T47D (cell line): ENCODE measurements at places on chromosomes 5 and 9.

- no peak for DNase-seq
Measured at GRCh38 chr9:114001794-114002261, 76.3 kb downstream of the AMBP start.

DNA sequence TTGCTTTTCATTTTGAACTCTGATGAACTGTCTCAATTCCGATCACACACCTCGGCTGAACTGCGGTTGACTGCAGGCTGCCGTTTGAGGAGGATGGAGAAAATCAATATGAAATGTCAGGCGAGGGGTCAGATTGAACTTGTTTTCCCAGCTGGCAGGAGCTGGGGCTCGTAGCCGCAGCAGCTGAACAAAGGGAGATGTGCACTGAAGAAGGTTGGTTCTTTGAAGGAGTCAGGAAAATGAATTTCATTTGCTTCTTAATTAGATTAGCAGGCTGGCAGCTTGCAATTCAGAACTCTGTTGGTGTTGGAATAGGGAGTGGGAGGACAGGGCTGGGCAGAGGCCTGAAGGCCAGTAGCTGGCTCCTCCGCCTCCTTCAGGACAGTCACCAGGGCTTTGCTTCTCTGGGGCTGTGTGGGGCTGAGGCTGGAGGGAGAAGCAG lies 117.4 kb upstream of the GPR151 start:
- DNase-seq = no peak

GRCh38 chr5:10607666-10608073 lies 43.8 kb downstream of the ANKRD33B start:
- no peak for DNase-seq

- no peak for DNase-seq
Measured at GRCh38 chr9:93683331-93684134, 107.1 kb downstream of the PHF2 start.

DNA sequence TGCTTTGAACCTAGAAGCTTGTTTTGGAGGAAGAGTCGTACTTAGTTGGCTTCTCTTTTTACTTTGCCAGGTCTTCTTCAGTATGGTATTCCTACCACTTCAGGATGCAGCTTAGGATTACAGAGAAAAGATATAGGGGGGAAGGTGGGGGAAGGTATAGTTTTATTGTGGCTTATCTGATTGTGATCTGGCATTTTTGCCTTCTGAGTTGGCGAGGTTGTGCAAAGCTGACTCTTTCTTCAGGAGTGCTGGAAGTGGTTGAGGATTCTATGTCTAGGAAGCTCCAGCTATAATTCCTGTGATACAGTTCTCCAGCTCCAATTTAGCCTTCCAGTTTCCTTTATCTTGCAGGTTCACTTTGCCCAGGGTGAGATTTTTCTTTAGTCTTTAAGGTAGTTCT lies 7.0 kb downstream of the CDC42SE2 start:
- no peak for DNase-seq

DNA sequence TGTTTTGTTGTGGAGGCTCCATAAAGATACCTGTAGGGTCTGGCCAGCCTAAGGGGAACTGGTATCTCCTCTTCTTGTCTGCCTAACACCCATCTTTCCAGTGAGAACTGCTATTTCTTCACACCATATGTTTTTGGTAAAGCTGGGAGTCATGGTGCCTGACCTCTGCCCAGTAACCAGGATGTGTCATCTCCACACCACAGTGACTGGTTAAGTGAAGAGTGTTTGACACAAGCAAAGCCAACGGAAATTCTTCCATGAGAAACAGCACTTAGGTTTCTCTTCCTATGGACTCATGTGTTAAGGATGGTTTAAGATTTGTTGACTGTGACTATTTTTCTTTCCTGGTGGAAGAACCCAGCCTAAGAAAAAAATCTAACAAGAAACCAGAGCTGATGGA lies 111.5 kb downstream of the HTR4 start:
- no peak for DNase-seq

GRCh38 chr5:78587081-78587774 lies 61.3 kb downstream of the LHFPL2 start:
- DNase-seq = no peak

DNA sequence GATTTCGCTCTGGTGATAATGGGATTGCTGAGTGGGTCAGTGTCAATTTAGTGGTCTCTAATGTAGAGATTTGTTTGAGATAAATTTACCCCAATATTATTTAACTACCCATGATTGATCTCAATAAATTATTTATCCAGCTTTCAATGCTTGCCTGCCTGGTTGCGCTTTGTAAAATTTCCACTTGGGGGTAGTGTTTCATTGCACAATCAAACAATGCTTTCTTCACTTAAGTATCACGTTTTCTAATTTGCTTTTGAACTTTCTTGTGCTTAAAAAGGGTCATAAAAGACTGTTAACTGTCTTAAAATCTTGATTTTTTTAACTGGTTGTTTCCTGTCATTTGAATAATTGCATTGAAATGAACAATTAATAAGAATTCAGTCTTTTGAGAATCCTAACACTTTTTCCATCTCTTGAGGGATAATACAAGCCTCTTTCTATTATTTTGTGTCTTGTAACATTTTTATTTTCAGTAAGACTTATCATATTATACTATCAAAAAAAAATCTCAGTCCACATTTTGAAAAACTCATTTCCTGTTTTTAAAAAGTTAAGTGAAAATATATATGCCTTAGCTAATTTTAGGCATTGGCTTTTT lies 18.7 kb downstream of the HSD17B4 start:
- DNase-seq = no peak

- DNase-seq = no peak
Measured at GRCh38 chr9:69153707-69154521, 20.2 kb upstream of the TJP2 start.

GRCh38 chr5:6465831-6466790 lies 17.5 kb downstream of the UBE2QL1 start:
- DNase-seq = no peak

DNA sequence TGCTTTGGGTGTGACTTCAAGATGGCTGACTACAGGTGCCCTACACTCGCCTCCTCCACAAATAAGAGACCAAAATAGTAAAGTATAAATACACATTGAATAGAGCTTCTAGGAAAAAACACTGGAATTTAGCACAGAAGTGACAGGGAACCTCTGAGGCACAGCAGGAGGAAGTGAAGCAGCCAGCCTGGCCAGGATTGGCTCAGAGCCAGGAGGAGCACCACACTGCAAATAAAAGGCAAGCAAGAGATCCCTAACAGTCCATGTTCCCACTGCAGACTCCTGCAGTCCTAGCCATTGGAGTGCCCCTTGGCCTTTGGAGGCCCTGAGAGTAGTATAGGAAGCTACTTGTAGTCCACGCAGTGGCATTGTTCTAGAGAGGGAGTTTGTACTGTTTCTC lies 186.7 kb upstream of the TLX3 start:
- no peak for DNase-seq

GRCh38 chr9:69744688-69745380 lies 15.0 kb downstream of the PTAR1 start:
- DNase-seq = no peak

- no peak for DNase-seq
Measured at GRCh38 chr5:61811052-61811451, 479.0 kb downstream of the ZSWIM6 start.

GRCh38 chr5:102889033-102889432 lies 133.9 kb downstream of the PAM start:
- DNase-seq = no peak

- no peak for DNase-seq
Measured at GRCh38 chr5:158410976-158411375, 552.0 kb upstream of the CLINT1 start.

GRCh38 chr5:96709152-96709821 lies 47.1 kb downstream of the CAST start:
- no peak for DNase-seq

GRCh38 chr9:32978051-32978450 lies 23.4 kb downstream of the APTX start:
- no peak for DNase-seq

DNA sequence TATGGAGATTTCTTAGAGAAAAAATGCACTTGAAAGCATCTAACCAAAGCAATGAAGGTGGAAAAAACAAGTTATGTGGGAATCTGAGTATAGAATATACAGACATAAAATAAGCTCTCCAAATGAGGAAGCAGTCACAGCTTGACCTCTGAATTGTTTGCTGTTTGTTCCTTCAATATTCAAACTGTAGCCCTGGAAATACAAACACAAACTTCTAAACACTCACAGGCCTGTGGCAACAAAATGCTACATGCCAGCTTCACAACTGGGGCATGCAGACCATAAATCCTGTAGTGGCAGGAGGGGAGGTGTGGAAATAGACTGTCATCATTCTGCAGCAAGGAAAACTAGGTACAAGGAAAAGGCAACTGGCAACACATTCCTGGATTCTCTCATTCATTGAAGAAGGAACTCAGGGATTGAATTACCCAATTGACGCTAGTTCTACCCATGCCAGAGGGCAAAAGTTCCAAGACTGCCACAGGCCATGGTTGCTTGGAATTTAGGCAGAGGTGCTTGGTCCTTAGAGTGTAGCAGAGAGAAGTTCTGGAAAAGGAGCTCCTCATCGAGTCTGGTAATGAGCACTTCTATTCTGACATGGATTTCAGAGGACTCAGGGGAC lies 349.6 kb downstream of the PDE4D start:
- DNase-seq = no peak

GRCh38 chr5:38045446-38045845 lies 205.6 kb upstream of the GDNF start:
- no peak for DNase-seq

DNA sequence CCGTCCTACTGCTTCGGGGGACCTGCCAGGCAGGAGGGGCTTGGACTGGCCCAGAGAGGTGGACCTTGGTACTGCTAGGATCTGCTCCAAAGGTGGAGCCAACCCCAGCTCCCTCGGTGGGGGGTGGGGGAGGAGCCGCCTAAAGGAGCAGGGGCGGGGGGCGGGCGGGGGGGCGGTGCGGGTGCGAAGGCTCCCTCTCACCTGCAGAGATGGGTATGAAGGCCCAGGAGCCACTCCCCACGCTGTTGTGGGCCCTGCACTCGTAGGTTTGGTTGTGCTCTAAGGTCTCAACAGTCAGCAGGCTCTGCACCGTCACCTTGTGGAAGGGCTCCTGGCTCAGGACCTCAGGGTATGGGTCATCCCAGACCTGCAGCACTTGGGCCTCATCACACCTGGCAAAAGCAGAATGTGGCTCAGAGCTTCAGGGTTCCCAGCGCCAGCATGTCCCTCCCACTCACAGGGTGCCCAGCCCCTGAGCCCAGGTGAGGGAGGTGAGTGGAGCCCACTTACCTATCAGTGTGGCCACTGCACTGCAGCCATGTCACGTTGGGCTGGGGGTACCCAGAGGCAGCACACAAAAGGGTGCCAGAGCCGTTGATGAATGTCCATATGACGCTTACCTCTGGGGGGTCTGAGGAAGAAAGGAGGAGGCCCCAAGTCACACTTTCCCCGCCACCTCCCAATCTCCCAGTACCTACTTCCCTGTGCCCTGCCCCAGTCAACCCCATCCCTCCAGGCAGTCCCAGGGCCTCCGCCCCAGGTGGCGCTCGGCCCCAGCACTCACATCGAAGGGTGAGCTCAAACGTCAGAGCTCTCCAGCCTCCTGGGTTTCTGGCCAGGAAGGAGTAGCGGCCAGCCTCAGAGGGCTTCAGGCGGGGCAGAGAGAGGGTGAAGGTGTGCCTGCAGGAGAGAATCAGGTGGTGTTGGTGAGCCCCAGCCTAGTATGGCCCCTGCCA lies 16.4 kb downstream of the CSF1R start:
- no peak for DNase-seq

DNA sequence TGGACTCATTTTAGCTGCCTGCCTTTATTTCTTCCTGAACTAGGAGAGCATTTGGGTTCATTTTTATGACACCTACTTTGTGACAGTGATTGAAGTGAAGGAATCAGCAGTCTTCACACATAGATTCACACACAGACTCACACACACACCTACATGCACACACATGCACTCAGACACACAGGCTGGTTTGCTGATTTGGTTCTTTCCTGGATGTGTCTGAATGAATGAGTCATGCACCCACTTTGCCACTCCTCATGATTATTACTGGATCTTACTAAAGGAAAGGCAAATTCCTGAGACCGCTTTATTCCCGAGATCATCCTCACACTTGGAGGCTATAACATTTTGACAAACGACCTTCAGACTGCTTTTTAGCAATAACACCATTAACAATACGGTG lies 529.5 kb downstream of the AGTPBP1 start:
- DNase-seq = no peak

DNA sequence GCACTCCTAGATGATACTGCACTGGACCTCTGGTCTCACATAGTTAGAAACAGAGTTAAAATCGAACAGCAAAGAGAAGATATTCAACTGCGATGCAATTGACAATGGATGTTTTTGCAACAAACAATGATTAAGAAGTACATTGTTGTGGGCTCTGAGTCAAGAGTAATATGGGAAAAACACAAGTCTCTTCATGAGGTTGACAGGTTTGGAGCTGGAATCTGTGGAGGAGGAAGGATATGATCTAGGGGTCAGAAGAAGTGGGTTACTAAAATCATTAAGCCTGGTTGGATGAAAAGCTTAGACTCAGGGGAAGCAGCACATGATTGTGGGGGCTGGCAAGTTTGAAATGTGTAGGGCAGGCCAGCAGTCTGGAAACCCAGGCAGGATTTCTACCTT lies 53.1 kb downstream of the PDCD1LG2 start:
- DNase-seq = no peak
